Immature natural killer cell (primary cell): ENCODE measurements at places on chromosomes 6 and 20.
A peak's percentile ranks its signal among the peaks of the same experiment; 100 is the strongest.

DNA sequence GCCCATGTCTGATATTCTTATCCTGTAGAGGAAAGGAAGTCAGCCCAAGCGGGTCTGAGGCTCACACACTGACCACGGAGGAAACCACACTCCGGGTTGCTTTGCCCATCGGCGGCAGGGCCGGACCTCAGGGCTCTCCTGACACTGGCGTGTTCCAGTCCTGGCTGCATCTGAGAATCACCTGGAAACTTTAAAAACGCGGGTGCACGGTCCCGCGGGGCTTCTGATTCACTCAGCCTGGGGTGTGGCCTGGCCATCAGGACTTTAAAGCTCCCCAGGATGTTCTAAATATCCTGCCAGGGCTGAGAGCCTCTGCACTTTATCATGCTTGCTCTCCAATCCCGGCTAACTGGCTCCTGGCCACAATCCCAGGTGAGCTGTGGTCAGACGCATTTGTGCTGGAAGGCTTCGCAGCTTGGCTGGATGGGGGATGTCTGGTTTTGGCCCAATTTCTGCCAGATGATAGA is 47.7 kb upstream of the DACT2 start:
- H3K4me3 ChIP-seq = peak overlapping the region; percentile 14
- peaks cover 26% of the 10 kb centered on the region for H3K4me1 ChIP-seq
- H3K36me3 ChIP-seq = no peaks in the 10 kb centered on the region
- peaks cover 1% of the 10 kb centered on the region for H3K27me3 ChIP-seq

DNA sequence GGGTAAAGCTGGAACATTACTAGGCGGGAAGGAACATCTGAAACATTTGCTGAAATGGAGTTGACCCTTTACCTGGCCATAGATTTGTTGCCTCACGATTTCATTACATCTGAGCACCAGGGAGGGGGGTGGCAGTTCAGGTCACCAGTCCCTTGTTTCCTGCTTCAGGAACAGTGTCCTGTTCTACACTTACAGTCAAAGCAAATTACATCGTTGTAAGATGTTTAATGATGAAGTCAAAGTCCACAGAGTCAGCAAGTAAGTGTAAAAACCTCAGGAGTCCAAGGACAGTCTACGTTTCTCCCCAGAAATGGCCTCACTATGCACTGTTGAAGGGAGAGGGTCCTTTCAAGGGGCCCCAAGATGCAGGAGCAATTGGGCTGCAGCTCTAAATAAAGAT is 8.9 kb upstream of the MICB start:
- no peaks in the 10 kb centered on the region for H3K36me3 ChIP-seq
- no peak overlapping the region for H3K4me3 ChIP-seq
- no peaks in the 10 kb centered on the region for H3K27me3 ChIP-seq
- H3K4me1 ChIP-seq = peaks cover 14% of the 10 kb centered on the region
- no peak for DNase-seq
- no peak overlapping the region for H3K27ac ChIP-seq

- peaks cover 2% of the 10 kb centered on the region for H3K4me1 ChIP-seq
- peaks cover 4% of the 10 kb centered on the region for H3K27me3 ChIP-seq
- peaks cover 7% of the 10 kb centered on the region for H3K36me3 ChIP-seq
- no peak overlapping the region for H3K27ac ChIP-seq
These were observed 69.4 kb downstream of the BACH2 start for GRCh38 chr6:90227213-90227612.

DNA sequence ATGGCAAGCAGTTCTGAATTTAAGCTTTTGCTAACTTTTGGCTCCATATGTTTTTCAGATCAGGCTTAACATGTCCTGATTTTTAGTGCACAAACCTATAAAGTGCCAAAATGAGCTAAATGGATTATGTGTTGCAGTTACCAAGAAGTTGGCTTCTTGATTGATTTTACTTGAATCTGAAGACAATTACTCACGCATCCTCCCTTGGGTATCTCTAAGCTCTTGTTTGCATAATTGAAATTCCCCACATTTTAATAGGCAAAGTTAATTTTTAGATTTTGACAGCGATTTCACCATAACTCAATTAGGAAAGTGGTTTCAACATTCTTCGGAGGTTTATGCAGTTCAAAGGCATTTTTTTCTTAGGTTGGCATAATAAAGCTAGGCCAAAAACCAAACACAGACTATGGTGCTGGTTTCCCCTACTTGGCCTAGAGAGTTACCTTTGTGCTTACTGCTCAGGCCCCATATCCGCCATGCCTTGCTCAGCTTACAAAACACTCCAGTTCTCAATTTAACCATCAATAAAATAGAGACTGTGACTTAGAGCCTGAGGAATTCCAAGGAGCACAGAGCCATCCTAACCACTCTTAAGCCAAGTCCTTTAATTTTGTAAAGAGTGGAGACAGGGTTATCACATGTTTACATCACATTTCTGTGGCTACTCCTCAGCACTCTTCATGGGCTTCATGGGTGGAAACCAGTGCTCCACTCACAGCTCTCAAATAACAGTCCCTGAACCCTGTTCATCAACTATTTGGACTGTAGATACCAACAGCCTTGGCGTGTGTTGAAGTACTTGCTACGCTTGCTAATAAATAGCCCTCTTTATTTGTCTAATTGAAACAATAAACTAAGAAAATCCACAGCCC is 32.1 kb downstream of the LAMA4 start:
- no peaks in the 10 kb centered on the region for H3K36me3 ChIP-seq
- peaks cover 7% of the 10 kb centered on the region for H3K27me3 ChIP-seq
- H3K4me3 ChIP-seq = no peak overlapping the region

DNA sequence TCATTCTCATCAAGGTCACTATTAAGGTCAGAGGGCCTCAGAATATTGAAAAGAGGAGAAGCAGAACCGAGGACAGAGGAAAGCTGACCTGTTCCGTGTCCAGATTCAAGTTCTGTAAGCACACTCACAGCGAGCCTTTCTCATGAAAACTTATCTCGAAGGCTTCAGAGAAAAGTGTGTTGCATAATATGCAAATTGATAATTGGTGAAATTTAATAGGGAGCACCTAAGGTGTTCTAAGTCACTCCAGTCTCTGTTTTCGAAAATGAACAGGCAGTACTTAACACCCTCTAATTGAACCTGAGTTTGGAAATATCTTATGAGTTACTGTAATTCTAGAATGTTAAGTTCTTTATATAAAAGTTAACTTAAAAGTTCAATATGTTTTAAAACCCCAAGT is 181.2 kb upstream of the PDE10A start:
- peaks cover 16% of the 10 kb centered on the region for H3K27me3 ChIP-seq
- no peaks in the 10 kb centered on the region for H3K36me3 ChIP-seq
- peaks cover 2% of the 10 kb centered on the region for H3K4me1 ChIP-seq
- no peak for DNase-seq
- H3K27ac ChIP-seq = no peak overlapping the region
- no peak overlapping the region for H3K4me3 ChIP-seq
